ENCODE measurements at places on chromosomes 1 and 21.
A peak's percentile ranks its signal among the peaks of the same experiment; 100 is the strongest.

- no peak overlapping the region for H3K4me3 ChIP-seq
- no peak overlapping the region for H3K27ac ChIP-seq
- no peak for DNase-seq
- no peaks in the 10 kb centered on the region for H3K27me3 ChIP-seq
Measured at GRCh38 chr1:229131243-229132105, 139.4 kb upstream of the RAB4A start.

GRCh38 chr1:50527249-50527986 lies 104.2 kb upstream of the DMRTA2 start:
- DNase-seq: no peak
- H3K27ac ChIP-seq: no peak overlapping the region
- H3K4me3 ChIP-seq: no peak overlapping the region
- peaks cover 58% of the 10 kb centered on the region for H3K36me3 ChIP-seq
- H3K27me3 ChIP-seq: no peaks in the 10 kb centered on the region

GRCh38 chr1:35808450-35809113 lies 766 bp downstream of the AGO4 start:
- no peaks in the 10 kb centered on the region for H3K4me1 ChIP-seq
- DNase-seq: no peak
- no peaks in the 10 kb centered on the region for H3K27me3 ChIP-seq
- peak overlapping the region; percentile 99 for H3K4me3 ChIP-seq
- H3K36me3 ChIP-seq: no peaks in the 10 kb centered on the region

DNA sequence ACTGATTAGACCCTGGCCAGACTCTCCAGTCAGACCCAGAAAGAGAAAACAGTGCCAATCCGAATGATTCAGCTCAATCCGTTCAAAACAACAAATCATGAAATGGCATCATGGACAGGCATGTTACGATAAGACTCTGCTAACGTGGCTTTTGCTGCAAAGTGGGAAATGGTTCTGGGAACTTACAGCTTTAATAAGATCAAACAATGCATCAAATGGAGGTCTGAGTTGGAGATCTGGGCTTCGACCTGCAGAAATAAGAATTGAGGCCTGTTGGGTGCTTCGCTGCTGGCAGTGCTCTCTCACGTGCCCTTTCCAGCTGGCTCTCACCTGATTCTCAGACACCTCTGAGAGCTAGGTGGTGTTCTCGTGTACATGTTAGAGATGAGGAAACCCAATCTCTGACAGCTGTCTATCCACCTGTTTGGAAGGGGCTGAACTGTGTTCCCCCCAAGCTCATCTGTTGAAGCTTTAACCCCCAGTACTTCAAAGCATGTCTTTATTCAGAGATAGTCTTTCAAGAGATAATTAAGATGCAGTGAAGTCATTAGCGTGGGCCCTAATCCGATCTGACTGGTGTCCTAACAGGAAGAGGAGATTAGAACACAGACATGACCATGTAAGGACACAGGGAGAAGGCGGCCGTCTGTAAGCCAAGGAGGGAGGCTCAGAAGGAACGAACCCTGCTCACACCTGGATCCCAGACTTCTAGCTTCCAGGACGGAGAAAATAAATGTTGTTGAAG lies 45.5 kb upstream of the ETS2 start:
- H3K27me3 ChIP-seq: no peaks in the 10 kb centered on the region
- no peaks in the 10 kb centered on the region for H3K36me3 ChIP-seq
- H3K4me3 ChIP-seq: no peak overlapping the region
- no peak for DNase-seq
- peaks cover 20% of the 10 kb centered on the region for H3K4me1 ChIP-seq
- no peak overlapping the region for H3K27ac ChIP-seq

GRCh38 chr1:48181669-48182367 lies 40.7 kb upstream of the SLC5A9 start:
- no peaks in the 10 kb centered on the region for H3K4me1 ChIP-seq
- no peaks in the 10 kb centered on the region for H3K27me3 ChIP-seq
- H3K4me3 ChIP-seq: no peak overlapping the region
- no peak for DNase-seq

DNA sequence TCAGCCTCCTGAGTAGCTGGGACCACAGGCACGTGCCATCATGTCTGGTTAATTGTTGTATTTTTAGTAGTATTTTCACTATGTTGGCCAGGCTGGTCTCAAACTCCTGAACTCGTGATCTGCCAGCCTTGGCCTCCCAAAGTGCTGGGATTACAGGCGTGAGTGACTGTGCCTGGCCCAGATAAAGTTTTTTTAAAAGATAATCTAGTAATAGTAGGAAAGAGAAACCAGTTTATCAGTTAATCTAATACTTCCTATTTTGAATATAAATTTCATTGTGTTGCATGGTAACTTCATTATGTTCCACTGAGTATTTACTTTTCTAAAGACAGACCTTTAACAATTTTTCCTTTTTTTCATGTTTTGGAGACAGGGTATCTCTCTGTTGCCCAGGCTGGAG lies 10.0 kb downstream of the RABGAP1L start:
- H3K27me3 ChIP-seq: no peaks in the 10 kb centered on the region
- H3K4me1 ChIP-seq: no peaks in the 10 kb centered on the region
- H3K27ac ChIP-seq: no peak overlapping the region
- H3K4me3 ChIP-seq: no peak overlapping the region
- no peaks in the 10 kb centered on the region for H3K36me3 ChIP-seq
- DNase-seq: no peak

DNA sequence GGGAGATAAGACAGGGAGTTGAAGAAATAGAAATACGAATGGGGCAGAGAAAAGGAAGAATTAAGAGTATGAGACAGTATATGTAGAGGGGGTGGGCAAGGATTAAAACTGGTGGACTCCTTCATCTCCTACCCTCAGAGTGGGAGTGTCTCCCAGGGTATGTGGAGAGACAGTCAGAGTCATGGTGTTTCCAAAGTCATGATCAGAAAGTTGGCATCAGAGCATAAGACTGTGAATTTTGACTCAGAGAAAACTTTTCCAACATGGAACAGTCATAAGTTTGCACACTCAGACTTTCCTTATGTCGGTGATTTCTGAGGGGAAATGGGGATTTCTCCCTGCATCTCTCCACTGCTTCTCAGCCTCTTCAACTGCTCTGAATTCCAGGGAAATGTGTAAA lies 2.4 kb downstream of the CD84 start:
- H3K36me3 ChIP-seq: no peaks in the 10 kb centered on the region
- no peak overlapping the region for H3K27ac ChIP-seq
- H3K4me1 ChIP-seq: no peaks in the 10 kb centered on the region
- no peaks in the 10 kb centered on the region for H3K27me3 ChIP-seq

DNA sequence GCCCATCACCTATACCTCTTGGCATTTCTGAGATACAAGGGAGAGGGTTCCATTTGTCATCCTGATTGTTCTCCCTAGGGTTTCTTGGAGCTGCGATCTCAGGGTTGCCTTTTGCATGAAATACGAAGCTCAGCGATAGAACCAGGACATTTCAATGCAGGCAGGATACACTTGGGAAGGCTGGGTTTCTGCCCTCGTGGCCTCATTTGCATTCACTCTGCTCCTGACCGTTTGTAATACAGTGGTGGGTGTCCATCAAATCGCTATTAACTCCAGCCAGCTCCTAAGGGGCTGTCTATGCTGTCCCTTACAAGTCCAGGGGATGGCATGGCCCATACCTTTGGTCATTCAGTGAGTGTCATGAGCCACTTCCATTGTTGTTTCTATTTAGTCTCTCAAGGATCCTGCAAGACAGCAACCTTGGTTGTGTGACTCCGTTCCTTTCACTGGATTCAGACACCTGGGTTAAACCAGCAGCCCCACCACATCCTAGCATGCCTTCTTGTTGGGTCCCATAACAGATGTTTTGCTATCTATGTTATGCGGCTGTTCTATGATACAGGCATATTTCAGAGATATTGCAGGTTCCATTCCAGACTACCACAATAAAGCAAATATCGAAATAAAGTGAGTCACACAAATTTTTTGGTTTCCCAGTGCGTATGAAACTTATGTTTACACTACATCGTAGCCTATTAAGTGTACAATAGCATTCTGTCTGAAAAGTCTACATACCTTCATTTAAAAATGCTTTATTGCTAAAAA lies 18.3 kb downstream of the KAZN start:
- H3K4me3 ChIP-seq: no peak overlapping the region
- H3K36me3 ChIP-seq: no peaks in the 10 kb centered on the region
- no peak for DNase-seq
- H3K27ac ChIP-seq: no peak overlapping the region

- H3K36me3 ChIP-seq: no peaks in the 10 kb centered on the region
Measured at GRCh38 chr1:14606632-14607031, 8.1 kb downstream of the KAZN start.

DNA sequence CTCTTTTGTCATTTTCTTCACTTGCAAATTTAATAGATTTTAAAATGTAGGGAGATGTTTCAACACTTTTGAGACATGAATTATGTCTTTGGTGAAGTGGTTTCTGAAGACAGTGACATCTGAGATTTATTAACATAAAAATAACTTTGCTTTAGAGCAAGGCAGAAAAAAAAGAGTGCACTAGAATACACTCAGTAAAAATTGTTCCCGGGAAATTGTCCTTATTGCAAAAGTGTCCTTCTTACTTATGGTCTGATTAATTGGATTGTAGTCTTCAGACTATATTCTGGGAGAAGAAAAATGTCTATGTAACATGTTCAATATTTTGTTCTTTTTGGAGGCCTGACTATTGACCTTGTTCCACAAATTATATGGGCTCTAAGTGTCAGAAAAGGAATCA lies 468.5 kb downstream of the NCAM2 start:
- H3K27me3 ChIP-seq: no peaks in the 10 kb centered on the region
- no peak for DNase-seq
- H3K4me1 ChIP-seq: no peaks in the 10 kb centered on the region
- no peak overlapping the region for H3K4me3 ChIP-seq

- no peaks in the 10 kb centered on the region for H3K4me1 ChIP-seq
- no peak overlapping the region for H3K27ac ChIP-seq
- H3K4me3 ChIP-seq: no peak overlapping the region
- H3K36me3 ChIP-seq: no peaks in the 10 kb centered on the region
- no peak for DNase-seq
- no peaks in the 10 kb centered on the region for H3K27me3 ChIP-seq
Measured at GRCh38 chr1:214503553-214503952, 47.8 kb downstream of the PTPN14 start.

DNA sequence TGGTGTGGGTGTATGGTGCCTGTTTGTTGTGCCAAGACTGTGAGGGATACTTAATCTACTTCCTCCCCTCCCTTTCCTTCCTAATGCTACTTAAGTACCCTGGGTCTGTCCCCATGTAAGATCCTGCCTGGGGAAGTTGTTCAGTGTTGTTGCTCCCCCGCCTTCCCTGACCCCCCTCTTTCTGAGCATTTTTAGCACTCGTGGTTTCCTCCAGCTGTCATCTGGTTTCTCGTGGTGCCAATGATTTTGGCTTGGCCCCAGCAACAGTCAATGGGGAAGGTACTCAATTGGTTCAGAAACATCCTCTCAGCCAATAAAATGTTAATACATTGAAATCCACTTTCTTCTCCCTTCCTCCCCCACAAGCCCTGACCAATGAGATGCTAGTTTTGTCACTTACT lies 8.0 kb upstream of the B4GALT3 start:
- no peaks in the 10 kb centered on the region for H3K27me3 ChIP-seq
- peak overlapping the region; percentile 73 for H3K27ac ChIP-seq
- DNase-seq: peak; percentile 80

GRCh38 chr21:18677632-18678031 lies 274.0 kb upstream of the TMPRSS15 start:
- H3K27me3 ChIP-seq: no peaks in the 10 kb centered on the region
- H3K4me3 ChIP-seq: no peak overlapping the region
- no peak for DNase-seq
- H3K27ac ChIP-seq: no peak overlapping the region
- H3K4me1 ChIP-seq: no peaks in the 10 kb centered on the region

DNA sequence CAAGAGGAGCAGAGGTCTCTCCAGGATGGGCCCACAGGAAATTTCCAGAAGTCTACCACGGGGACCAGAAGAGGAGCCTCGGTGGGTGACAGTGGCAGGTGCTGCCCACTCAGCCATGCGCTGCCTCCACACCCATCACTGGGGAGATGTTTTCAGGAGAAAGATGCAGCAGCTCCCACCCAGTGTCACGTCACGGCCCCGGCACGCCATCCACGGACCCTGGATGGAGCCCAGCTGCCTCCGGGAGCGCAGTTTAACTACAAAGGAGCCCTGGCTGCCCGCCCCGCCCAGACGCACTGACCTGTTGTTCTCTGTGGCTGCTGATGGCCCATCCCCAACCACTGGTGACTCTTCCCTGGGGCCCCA lies 6.8 kb downstream of the TSPEAR start:
- no peaks in the 10 kb centered on the region for H3K27me3 ChIP-seq
- DNase-seq: no peak
- H3K4me3 ChIP-seq: no peak overlapping the region
- H3K27ac ChIP-seq: no peak overlapping the region
- no peaks in the 10 kb centered on the region for H3K36me3 ChIP-seq

- no peaks in the 10 kb centered on the region for H3K27me3 ChIP-seq
- no peaks in the 10 kb centered on the region for H3K4me1 ChIP-seq
- no peak overlapping the region for H3K4me3 ChIP-seq
- no peak for DNase-seq
Measured at GRCh38 chr21:29260461-29260860, 38.3 kb upstream of the BACH1 start.

DNA sequence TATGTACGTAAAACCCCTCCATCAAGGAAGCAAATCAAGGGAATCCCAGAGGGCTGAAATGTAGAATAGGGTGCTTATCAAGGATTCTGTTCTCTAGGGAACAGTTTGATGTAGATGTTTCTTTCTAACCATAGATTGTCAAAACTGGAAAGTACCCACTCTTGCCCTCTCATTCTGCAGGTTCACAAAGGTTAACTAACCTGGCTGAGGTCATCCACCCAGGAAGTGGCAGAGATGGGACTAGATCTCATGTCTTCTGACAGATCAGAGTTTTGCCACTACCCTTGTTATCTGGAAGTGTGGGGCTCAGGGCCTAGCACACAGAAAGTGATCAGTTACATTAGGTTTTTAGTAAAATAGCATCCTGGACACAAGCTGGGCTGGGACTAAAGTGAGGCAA lies 47.4 kb downstream of the GFI1 start:
- no peaks in the 10 kb centered on the region for H3K27me3 ChIP-seq
- no peak overlapping the region for H3K27ac ChIP-seq
- H3K4me3 ChIP-seq: no peak overlapping the region
- no peak for DNase-seq
- no peaks in the 10 kb centered on the region for H3K36me3 ChIP-seq

- H3K4me3 ChIP-seq: no peak overlapping the region
- no peak overlapping the region for H3K27ac ChIP-seq
- H3K27me3 ChIP-seq: no peaks in the 10 kb centered on the region
- no peaks in the 10 kb centered on the region for H3K36me3 ChIP-seq
Measured at GRCh38 chr1:31725777-31726535, 22.1 kb upstream of the COL16A1 start.
